ENCODE measurements at places on chromosomes 11 and 22.

GRCh38 chr11:76885390-76886097, 24.8 kb downstream of the ACER3 start:
- DNase-seq = no peak

DNA sequence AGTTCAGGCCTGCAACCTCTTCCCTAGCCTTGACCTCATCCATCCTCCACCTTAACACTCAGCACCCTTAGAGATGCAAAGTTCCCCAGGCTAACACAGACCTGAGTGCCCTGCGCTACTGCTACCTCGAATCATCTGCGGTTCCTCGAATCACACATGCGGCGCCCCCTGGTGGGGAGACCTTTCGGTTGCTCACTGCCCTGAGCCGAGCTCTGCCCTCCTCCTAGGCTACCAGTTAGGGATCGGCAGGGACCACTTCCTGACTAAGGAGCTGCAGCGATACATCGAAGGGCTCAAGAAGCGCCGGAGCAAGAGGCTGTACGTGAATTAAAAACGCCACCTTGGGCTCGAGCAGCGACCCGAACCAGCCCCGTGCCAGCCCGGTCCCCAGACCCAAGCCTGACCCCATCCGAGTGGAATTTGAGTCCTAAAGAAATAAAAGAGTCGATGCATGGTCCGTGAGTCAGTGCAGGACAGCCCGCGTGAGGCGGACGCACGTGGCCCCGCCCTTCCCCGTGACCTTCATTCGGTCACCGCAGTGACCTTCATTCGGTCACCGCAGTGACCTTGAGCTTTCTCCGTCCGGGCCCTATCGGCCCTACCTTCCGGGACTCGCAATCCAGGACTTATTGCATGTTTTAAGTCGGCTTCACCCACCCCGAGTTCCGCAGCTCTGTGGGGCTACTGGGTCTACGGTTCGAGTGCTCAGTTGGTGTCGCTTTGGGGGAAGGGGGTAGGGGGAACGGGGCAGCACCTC, 830 bp upstream of the ESRRA start:
- peak; percentile 93 for DNase-seq

- DNase-seq = no peak
Measured at GRCh38 chr11:2760196-2760871, 60.5 kb upstream of the KCNQ1OT1 start.

DNA sequence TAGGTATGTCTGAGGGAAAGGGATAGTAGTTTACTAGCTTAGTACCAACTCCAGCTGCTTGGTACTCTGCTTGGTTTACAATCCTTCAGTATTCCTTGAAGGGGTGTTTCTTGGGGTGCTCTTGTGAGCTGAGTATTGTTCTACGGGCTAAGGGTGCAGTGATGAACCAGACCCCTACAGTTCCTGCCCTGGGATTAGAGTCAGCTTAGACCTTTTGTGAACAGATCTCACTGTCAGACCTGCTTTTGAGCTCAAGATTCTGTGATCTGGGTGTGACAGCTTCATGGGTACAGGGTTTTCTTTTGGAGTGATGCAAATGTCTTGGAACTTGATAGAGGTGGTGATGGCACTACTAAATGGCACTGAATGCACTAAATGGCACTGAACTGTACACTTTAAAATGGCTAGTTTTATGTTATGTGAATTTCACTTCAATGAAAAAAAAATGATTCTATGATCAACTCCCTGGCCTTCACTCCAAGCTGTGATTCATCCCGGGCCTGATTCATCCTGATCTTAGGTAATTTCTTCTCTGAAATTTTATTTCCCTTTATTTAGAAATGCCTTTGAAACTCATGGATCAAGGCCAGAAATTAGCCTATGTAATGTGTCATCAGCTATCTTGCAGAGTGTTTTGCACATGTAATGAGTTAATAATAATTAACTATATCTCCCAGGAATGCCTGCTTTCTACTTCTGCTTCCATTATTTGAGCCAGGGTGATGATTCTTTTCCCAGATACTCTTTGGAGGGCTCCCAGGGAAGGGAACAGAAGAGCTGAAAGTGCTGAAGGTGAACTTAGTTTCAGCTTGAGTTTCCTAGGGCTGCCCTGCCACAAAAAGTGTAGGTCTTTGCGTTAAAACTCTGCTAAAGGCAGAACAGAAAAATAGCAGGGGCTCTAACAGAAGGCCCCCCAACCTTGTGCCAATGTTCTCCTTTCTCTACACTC, 87.9 kb downstream of the NCAM1 start:
- no peak for DNase-seq

DNA sequence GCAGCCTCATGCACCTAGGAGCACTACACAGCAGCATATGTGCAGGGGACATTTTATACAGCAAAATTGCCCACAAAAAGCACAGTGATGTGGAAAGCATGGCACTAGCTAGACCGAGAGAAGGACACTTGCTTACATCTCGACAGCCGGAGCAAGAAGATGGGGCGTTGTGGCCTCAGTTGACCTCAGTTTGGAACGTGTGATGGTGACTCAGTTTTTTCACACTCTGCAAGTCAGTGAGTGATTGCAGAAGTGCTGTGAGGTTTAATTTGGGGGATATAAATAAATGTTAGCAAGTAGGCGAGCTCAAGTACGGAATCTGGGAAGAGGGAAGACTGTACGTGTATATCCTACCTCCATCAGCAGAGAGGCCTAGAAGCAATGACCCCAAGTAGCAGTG, 23.3 kb downstream of the LRP5 start:
- no peak for DNase-seq

GRCh38 chr11:91296629-91297028, 928.0 kb upstream of the FAT3 start:
- no peak for DNase-seq

DNA sequence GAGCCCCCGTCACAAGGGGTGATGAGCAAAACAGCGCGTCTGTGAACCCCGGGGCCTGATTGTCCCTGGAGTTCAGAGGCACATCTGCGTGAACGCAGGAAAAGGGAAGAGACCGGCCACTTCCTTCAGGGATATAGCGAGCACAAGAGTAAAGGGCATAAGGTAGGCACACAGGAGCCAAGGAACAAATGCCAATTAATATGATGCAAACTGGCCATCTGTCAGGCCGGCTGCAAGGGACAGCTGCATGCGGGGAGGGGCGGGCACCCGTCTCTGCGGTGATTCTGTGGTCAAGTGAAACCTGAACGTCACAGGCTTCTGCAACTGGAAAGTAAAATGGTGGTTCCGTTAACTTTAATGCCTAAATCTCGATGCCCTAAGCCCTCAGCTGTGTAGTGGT, 64.7 kb downstream of the TRIM29 start:
- DNase-seq = no peak

DNA sequence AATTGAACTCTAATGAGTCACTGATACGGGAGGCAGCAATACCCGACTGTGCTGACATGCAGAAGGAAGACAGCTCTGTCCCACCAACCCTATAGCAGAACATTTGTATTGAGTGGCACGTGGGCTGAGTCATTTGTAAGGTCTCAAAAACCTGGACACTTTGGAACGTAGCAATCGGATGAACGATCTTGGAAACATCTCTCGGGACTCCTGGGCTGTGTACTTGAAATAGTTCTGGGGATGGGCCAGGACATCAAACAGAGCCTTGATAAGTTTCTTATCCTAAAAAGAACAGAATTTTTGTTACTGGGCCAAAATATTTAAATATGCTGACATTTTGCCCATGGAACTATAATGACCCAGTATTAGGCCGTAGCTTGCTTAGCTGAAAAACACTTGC, 17.1 kb upstream of the NRIP3 start:
- DNase-seq = no peak

- no peak for DNase-seq
Measured at GRCh38 chr11:44575962-44576361, 10.5 kb downstream of the CD82 start.

DNA sequence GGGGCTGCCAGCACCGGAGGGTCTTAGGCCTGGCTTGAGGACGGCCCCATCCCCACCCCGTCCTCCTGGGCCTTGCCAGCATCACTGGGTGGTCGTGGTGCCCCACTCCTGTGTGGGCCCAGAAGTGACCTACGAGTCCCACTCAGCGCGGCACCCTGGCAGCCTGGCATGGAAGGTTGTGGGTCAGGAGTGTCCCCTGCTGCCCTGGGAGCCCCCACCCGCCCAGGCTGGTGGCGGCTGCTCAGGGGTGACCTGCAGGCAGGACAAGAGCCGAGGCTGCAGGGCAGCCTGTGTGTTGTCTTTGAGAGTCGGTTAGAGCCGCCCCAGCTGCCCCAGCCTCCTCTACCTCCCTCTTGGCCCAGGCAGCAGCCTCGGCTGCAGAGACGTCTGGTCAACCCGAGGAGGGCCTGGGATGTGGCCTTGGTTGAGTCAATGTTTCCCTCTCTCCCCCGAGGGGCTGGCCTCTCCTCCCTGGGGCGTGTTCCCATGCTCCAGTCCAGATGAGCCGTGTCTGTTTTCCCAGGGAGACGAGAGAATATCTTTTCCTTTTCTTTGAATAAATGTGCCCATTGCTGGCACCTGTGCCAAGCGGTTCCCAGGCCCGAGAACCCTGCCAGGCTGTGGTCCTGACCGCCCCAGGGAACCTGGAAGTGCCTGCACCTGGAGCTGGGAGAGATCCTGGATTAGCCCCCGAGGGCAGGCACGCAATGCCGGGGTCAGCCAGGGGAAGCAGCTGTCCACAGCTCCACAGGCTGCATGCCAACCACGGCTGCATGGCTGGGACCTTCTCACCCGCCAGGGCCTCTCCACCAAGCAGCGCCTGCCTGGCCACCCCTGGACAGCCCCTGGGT, 35.7 kb upstream of the MUC5AC start:
- no peak for DNase-seq

DNA sequence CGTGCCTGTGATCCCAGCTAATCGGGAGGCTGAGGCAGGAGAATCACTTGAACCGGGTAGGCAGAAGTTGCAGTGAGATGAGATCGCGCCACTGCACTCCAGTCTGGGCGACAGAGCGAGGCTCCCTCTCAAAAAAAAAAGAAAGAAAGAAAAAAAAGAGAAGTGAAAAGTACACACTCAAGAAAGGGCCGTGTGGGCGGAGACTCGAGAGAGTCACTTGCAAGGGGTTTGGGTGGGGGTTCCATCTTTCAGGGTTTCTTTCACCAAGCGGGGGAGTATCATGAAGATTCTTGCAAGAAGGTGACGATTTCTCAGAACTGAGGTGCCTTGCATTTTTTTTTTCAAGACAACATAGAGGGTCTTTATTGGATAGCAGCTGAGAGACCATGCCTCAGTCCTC, 4.0 kb upstream of the IFITM5 start:
- no peak for DNase-seq

- no peak for DNase-seq
Measured at GRCh38 chr11:64034411-64034811, 1.3 kb upstream of the FLRT1 start.

DNA sequence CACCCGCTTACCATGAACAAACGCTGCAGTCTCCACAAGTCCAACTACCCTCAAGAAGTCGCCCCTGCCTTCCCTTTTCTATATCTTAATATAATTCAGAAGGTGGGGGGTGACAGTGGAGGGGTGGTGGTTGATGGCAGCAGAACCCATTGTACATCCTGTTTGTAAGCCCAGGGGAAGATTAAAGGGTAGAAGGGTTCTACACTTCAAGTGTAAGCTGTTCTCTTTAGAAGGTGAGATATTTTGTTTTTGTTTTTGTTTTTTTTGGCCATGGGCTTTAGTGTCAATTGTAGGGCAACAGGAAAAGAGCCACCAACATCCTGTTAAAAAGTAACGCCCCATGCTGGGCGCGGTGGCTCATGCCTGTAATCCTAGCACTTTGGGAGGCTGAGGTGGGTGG, 34.9 kb upstream of the RRAS2 start:
- DNase-seq = no peak

DNA sequence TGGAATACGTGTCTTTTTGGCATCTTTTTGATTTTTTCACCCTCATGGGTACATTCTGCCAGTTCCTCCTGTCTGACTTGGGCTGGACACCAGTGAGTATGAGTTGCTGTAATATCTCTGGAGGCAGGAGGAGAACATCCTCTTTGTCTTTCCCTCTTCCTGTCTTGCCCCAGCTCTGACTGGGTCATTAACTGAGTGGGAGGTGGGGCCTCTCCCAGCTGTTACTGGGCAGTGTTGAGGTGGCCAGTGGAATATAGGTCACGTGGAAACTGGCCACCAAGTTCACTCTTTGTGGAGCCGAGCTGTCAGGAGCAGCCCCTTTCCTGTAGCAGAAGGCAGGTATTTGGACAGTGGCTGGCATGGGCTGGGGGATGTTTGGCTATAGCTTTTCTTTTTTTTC, 2.2 kb downstream of the GLB1L2 start:
- DNase-seq = no peak

GRCh38 chr22:31789803-31790202, 36.0 kb downstream of the DEPDC5 start:
- DNase-seq = no peak

- DNase-seq = peak; percentile 93
Measured at GRCh38 chr11:2992234-2992996, at the start of gene NAP1L4. NAP1L4 (minus strand) TSS chr11:2992329; CDS start chr11:2979220, 13,109 bp downstream.

DNA sequence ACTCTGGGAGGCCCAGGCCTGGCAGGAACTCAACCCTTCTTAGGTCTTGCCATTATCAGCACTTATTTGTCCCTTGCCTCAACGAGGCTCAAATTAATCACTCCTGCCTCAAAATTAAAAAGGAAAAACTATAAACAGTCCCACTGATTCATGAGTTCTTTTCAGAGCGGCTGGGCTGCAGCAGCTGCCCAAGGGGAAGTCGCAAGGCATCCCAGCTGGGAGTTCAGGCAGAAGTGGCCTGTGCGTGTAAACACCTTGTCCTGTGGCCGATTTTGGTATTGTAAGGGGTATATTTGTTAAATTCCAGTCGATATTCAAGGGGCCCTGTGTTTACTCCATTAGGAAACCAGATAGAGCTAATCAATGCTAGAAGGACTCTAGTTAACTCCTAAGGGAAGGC, 213.9 kb upstream of the CADM1 start:
- DNase-seq = no peak

DNA sequence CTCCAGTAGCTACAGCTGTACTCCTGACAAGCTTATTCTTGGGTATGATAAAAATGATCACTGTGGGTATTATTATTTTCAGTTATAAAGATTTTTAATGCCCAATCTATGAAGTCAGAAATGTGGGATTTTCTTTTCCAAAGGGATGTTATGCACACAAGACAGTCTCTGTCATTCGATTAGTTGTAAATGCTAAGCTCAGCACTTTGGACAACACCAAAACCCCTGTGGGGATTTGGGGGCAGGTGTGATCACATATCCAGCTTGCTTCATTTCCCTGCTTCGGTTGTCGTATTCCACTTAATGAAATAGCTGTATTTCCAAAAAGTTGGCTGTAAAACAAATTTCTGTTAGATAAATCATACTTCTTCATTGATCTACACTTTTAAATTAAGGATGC, 931.5 kb downstream of the NTM start:
- no peak for DNase-seq

DNA sequence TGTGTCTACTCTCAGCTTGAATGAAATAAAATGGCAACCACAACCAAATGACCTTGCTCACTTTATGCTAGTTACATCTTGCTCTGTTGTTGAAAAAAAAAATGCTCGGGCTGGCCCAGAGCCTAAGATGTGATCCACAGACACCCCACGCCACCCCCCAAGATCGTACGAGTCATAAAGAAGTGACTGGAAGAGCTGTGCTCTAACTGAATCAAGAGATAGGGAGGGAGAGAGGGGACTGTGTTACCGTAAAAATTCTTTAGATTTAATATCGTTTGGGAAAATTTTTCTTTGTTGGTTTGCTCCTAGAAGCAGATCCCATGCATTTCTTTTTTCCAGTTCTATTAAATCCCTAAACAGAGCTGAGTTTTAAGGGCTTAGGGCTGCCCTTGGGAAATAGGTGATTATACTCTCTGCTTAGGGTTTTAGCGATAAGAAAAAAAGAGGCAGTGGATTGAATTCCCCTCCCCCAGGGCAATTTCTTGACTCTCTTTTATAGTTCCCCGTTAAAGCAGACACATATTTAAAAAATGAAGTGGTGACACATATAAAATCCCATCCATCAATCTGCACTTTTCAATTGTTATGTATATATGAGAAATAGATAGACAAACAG, 14.5 kb downstream of the MAML2 start:
- DNase-seq = no peak

- DNase-seq = peak; percentile 89
Measured at GRCh38 chr11:110077346-110077745, 15.8 kb upstream of the ZC3H12C start.

Data from T-helper 2 cell (primary cell).